ENCODE measurements at places on chromosomes 12 and 14.
A peak's percentile ranks its signal among the peaks of the same experiment; 100 is the strongest.

- DNase-seq: peak; percentile 92
These were observed 15.7 kb downstream of the SIVA1 start for GRCh38 chr14:104768437-104769323.

GRCh38 chr14:60964904-60965303, 16.0 kb downstream of the TRMT5 start:
- no peak for DNase-seq

DNA sequence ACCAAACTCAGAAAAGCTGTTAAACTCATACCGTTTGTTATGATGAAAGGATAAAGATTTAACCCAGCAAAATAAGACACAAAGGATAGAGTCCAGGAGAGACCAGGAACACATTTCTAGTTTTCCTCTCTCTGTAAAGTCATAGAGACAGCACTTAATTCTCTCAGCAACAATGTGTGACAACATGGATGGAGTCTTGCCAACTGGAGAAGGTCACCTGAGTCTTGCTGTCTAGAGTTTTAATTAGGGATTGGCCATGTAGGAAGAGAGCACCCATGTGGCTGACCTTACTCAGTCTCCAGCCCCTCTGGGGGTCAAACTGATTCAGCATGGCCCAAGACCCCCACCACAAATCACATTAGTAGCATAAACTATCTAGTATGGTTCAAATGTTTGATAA, 151.0 kb upstream of the ATF7IP start:
- no peak for DNase-seq

DNA sequence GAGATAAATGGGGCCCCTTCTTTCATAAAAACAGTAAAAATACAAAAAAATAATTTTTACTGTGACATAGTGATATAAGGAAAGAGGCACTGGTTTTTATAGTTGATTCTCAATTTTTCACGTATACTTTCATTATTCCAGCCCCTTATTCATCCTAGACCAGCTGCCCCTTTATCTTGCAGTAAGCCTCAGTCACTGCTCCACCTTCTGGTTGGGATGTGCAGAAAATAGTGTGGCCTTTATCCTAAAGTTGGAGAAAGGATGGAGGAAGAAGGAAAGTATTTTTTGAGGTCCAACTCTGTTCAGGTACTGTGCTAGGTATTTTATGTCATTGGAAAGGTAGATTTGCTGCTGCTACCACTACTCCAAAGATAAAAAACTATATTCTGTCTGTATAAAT, 172.7 kb downstream of the ANO6 start:
- DNase-seq: no peak

DNA sequence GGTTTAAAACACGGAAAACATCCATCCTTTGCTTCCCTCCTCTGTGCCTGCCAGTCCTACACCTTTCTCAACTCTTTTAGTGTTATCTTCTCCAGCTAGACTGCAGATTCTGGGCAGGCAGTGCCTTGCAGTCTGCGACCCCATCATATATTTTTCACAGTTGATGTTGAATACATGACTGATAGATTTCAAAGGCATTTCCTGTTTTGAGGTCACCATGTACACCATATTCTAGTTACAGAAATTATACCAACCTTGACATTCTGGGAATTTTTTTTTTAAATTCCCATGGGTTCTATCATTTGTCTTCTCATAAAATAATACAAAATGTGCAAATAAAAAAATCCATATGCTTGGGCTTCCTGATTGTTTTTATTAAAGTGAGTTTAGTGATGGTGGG, 16.6 kb downstream of the SOCS2 start:
- DNase-seq: no peak

GRCh38 chr12:34294671-34295365, 272.5 kb downstream of the ALG10 start:
- no peak for DNase-seq

DNA sequence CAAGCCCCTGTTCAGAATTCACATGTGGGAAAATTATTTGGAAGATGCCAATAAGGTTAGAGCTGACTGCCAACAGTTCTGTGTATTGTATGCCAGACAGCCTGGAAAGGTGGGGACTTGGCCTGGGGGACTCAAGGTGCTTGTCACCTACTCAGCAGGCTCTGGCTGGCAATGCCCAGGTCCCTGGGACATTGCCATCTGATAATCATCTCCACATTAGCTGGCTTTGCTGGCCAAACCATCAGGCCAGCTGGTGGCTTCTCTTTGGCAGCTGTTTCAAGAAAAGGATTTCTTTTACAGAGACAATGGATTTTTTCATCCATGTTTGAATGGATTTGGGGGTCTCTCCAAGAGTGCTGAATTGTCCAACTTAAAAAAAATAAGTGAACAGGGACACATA, 165.2 kb downstream of the BRMS1L start:
- DNase-seq: no peak

GRCh38 chr12:3418609-3419390, 72.2 kb upstream of the PRMT8 start:
- DNase-seq: no peak

GRCh38 chr14:23725980-23726710, 90.0 kb downstream of the DHRS2 start:
- DNase-seq: no peak

DNA sequence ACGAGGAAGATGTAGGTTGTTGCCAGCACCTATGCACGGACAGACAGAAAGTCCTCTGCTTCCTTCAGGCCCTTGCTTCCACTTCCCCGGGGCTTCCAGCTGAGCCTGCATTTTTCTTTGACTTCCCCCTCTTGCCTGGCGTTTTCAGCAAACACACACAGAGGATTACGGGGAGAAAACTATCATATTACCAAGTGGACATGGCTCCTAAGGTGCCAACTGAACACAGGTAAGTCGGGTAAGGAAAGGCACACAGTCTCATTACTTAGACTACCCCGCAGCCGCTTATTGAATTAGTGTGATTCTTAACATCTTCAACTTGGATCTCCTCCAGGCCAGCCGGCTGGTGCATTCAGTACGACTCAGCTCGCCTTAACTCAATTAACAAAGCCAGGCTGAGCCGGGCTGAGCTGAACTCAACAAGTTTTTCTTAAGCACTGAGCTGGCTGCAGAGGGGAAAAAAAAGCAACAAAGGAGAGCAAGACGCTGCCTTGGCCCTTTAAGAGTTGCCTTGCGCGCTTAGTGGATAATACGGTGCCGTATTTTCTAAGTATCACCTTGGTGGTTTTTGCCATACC, 19.2 kb upstream of the MAP1LC3B2 start:
- DNase-seq: no peak

GRCh38 chr12:20798554-20798953, 12.0 kb upstream of the SLCO1B3 start:
- DNase-seq: no peak

Data from stimulated activated CD4-positive, alpha-beta T cell treated with anti-CD3 and anti-CD28 coated beads, Interleukin-4, amount 100 ng/mL, for 4 hours (primary cell).